ENCODE measurements at places on chromosomes 6 and 20. TPM values are rescaled to one million over a fixed set of nuclear protein-coding genes. Genes with fewer than 3 reads are reported as not detected.

Gene MLN
- not detected for polyA plus RNA-seq

DNA sequence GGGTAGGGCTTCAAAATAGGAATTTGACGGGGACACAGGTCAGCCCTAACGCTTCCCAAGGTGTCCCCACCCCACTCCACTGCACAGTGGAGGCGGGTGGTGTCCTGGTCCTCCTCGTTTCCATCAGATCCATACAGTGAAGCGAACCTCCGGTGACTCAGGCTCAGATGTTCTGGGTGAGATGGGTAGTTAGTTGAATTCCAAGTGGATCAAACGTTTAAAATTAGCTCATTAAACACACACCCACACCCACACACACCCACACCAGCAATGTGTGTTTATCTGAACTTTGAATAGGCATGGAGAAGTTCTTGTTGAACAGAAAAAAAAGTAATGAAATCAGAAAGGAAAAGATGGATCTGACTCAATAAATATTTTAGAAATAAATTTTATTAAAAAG is 58.9 kb downstream of the CDH4 start:
- no peak for DNase-seq

- no peak for DNase-seq
Observed at GRCh38 chr6:26333476-26334297, 31.3 kb upstream of the BTN3A2 start.

DNA sequence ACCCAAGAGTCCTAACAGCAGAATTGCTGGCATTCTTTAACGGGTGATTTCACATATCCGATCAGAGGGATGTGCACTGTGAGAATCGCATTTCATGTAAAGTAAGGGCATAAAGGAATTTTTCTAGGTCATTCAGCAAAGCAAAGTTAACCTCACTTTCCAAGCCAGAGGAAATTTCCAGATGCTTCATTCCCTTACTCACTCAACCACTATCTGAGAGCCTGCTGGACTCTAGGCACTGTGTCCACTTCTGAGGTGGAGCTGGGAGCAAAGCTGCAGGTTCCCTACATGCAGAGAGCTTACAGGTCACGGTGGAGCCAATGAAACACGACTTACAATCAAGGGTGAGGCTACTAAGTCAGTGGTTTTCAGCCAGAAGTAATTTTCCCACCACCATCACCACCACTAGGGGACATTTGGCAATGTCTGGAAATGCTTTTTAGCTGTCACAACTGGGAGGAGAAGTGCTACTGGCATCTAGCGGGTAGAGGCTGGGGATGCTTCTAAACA is 34.5 kb upstream of the TSHZ2 start:
- DNase-seq: no peak

DNA sequence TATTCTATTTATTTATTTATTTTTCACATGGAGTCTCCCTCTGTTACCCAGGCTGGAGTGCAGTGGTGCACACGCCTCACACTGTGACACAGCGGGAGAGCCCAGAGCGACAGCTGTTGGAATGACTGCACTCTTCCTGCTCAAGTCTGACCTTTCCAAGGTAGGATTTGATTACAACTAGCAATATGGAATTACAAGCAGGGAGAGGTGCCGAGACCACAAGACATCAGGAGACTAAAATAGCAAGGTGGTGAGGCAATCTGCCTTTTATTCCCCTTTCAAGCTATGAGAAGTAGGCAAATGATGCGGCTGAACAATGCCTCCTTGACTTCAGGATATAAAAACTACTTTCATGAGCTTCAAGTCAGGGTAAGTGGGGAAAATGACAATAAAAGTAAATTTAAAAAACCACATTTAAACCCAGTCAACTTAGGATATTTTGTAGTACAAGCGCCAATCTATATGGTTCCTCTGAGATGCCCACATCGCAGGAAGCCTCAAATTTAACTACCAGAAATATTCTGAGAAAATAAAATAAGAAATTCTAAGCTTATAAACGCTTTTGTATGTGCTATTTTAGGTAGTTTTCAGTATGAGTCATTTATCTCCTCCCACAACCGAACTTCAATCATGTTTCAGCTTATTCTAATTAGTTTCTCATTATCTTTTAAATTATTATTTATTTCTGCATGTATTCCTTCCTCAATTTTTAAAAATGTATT is 146.9 kb upstream of the SGK1 start:
- DNase-seq: no peak

GRCh38 chr20:47267621-47268020 is 88.9 kb downstream of the ZMYND8 start:
- DNase-seq: no peak

DNA sequence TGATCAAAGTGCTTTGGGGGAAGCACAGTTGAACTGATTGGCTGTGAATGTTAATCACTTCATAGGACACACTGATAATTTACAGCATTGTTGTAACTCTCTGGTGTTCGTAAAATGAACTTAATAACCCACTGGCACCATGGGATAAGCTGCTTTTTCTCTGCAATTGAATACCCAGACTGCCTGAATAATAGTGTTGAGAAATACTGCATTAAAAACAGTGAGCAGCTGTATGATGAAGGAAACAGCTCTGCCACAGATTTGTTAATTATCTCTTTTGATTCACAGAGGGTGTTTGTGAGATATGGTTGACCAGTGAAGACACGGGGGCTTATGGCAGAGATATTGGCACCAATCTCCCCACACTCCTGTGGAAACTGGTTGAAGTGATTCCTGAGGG is 420.9 kb downstream of the CDKAL1 start:
- DNase-seq: no peak

Gene ARG1
- polyA plus RNA-seq: not detected

GRCh38 chr6:151858294-151858693 is 50.8 kb downstream of the ESR1 start:
- no peak for DNase-seq

DNA sequence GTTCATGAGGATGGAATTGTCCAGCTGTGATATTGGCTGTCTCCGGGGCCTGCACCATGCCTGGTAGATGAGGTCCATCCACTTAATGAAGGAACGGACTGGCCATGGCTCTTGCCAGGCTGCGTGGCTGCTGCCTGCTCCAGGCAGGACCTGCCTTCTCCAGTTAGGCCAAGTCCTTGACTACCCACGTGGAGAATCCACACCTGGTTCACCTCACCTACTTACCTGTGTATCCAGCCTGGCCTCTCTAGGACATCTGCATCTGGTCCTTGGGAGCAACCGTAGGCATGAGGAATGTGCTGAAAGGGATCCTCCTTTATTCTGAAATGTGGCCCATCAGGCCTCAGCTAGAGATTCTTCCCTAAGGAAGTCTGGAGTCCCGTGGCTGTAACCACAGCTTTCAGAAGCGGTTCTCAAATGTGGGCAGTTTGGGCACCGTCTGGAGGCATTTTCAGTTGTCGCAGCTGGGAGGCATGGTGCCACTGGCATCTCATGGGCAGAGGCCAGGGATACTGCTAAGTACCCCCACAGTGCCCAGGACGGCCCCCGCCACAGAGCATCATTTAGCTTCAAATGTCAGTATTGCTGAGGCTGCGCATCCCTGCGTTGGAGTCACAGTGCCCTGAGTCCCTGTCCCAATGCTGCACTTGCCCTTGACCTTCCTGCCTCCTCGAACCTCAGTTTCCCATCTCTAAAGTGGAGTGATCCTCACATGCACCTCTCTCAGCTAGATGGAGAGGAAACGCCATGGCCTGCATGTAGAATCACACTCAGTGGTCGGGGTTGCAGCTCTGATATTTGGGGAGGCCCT is 67.5 kb downstream of the PHACTR3 start:
- DNase-seq: no peak

- no peak for DNase-seq
Observed at GRCh38 chr20:53769041-53769440, 175.4 kb upstream of the ZNF217 start.

GRCh38 chr6:80454661-80455365 is 348.3 kb downstream of the BCKDHB start:
- no peak for DNase-seq

Gene ABHD16A
- polyA plus RNA-seq: 53.3 TPM

- DNase-seq: no peak
Observed at GRCh38 chr20:33864324-33864963, 53.3 kb downstream of the CHMP4B start.

- DNase-seq: no peak
Observed at GRCh38 chr6:15299430-15300131, 53.7 kb downstream of the JARID2 start.

GRCh38 chr6:3743541-3743940 is 8.0 kb downstream of the PXDC1 start:
- no peak for DNase-seq

Gene IL17F
- polyA plus RNA-seq: not detected

DNA sequence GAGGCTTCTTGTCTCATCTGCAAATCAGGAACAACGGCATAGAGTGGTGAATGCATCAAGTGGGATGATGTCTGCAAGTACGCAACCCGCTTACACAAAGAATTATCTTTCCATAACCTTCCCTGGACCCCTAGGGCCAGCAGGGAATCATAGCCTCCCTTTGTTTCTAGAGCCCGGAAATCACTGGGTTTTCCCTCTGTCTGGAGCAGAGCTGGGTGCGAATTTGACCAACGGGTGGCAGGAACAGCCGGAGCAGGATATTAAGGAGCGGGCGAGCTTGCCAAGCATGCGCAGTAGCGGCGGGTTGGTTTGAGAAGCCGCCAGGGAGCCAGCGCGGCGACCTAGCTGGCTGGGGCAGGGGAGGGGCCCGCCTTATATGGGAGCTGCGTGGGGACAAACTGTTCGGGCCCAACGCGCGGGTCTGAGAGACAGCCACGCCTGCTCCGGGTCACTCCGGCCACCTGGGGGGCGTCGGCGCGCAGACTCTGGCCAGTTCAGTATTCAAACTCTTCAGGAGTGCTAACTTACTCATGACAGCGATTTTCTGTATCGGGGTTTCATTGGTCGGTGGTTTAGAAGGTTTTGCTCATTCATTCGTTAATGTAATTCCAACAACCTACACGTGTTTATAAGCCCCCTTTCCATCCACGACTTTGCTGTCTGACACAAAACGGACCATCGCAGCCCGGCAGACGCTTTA is 1.6 kb upstream of the KIF16B start:
- DNase-seq: peak; percentile 26

GRCh38 chr20:59955131-59955796 is 3.0 kb upstream of the CDH26 start:
- DNase-seq: no peak

GRCh38 chr20:49169547-49169946 is 18.6 kb downstream of the STAU1 start:
- DNase-seq: no peak

- DNase-seq: no peak
Observed at GRCh38 chr6:118656847-118657451, 5.6 kb upstream of the CEP85L start.

DNA sequence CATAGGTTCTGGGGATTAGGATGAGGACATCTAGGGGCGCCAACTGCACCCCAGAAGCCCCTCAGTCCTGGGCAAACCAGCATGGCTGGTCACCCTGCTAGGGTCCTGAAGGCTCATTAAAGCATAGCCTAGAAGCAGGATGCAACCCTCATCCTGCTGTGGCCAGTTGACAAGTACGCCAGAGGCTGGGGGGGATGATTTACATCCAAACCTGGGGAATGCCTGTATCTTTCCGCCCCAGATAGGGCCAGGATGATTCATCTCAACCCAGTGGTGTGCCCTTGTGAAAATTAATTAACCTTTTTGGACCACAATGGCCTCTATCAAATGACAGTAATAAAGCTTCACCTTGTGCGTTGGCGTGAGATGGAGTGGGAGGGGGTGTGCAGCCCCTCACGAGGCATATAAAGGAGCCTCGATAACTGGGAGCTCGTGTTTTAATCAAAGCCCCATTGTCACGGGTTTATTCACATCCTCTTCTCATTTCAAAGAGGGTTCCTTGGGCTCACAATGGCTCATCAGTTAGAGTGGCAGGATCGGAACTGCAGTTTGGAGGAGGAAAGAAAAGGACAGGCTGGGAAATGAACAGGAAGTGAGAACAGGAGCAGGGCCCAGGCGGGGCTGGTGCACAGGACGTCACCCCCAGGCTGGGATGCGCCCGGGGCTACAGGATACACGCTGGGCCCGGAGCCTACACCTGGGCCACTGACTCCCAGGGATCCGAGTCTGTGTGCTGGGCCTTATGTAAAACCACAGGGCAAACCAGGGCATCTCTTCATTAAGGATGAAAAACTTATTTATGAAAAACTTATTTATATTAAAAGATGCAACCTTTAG is 121.8 kb upstream of the PHACTR3 start:
- no peak for DNase-seq

GRCh38 chr20:39421571-39422105 is 459.5 kb downstream of the DHX35 start:
- DNase-seq: no peak

DNA sequence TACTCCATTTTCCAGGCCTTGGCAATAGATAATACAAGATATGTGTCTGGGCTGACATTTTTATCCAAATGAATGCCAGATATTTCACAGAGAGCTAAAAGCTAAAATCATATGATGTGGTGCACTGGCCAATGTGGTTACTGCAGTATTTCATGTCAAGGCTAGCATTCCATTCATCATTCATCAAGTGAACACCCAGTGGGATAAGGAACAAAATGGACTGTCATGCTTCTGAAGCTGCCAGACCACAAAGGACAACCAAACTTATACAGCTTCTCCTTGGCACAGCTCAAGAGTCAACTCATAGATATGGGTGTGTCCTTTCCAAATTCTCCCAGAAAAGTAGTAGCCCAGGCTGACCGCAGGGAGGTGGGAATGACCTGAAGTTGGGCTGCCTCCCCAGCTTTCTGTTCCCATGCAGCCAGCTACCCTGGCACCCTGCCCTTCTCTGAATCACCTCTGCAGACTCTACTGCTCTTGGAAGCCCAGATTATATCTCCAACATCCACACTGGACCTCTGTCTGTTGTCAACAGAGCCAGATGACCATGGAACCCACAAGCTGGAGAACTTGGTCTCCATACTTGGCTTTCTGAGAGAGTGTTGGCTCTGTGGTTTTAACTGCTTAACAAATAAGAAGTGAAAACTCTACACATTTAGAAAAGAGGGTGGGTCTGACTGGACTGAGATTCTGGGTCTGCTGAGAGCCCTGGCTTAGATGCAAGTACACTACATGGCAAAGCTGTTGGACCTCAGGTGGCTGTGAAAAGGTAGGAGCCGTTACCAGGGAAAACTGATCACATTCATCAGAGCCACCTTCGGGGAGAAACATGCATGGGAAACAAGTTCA is 122.8 kb downstream of the ALDH8A1 start:
- peak; percentile 94 for DNase-seq

DNA sequence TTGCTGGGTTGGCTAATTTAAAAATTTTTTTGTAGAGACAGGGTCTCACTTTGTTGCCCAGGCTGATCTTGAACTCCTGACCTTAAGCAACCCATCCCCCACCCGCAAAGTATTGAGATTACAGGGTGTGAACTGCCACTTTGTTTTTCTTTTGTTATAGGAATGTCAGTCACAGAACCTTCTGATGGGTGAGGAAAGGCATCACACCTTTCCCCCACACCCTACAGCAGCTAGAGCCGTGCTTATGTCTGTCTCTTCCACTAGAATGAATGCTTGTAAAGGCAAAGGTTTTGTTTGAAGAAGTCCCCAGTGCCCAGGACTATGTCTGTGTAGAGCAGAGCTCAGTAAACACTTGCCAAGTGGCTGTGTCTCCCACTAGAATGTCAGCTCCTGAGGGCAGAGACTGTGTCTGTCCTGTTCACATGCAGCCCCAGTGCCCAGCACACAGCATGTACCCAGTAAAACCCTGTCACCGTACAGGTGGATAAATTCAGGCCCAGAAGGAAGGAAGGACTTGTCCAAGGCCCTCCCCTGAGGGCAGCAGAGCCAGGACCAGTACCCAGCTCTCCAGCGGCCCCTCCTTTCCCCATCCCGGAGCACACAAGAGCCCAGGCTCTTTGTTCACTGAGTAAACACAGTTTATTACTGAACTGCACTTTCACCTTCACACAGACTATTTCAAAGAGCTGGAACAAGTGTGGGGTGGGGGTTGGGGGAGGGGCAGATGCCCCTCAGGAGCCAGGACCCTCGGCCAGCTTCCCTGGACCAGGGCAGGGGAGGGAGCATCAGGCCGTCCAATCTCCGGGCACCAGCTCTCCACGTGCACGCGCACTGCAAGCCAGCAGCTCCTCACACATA is 26.4 kb downstream of the COX4I2 start:
- DNase-seq: no peak

All from BJ (cell line).